ENCODE measurements at places on chromosomes 1 and 21. TPM values are rescaled to one million over a fixed set of nuclear protein-coding genes. Genes with fewer than 3 reads are reported as not detected.

DNA sequence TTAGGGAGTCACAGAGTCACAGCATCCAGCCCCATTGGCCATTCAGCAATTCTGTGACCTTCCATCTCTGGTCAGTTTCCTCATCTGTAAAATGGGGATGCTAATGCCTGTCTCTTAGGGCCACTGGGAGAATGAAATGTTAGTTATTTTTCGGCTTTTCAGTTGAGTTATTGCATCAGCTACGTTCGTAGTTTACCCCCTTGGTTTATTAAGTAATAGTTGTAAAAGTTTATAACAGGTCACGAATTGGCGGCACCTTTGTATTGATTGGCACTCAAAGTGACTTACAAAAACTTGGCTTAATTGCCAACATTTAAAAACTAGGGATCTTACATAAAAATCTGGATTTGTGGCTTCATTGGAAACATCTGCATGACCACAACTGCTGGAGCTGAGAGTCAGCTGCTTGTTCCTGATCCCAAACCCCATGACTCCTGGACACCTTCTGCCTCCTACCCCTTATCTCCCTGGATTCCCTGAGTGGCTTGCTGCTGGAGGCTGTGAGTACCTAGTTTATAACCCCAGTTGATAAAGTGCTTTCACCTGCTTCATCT is 23.0 kb upstream of the SLC1A7 start:
- ATAC-seq, result no peak

Gene CEP85
- total RNA-seq, result 8.7 TPM

Gene NR0B2
- not detected for total RNA-seq

Gene BTG2
- 22.6 TPM for total RNA-seq

- ATAC-seq, result no peak
Measured at GRCh38 chr1:188089461-188089860, 1260.7 kb downstream of the PLA2G4A start.

DNA sequence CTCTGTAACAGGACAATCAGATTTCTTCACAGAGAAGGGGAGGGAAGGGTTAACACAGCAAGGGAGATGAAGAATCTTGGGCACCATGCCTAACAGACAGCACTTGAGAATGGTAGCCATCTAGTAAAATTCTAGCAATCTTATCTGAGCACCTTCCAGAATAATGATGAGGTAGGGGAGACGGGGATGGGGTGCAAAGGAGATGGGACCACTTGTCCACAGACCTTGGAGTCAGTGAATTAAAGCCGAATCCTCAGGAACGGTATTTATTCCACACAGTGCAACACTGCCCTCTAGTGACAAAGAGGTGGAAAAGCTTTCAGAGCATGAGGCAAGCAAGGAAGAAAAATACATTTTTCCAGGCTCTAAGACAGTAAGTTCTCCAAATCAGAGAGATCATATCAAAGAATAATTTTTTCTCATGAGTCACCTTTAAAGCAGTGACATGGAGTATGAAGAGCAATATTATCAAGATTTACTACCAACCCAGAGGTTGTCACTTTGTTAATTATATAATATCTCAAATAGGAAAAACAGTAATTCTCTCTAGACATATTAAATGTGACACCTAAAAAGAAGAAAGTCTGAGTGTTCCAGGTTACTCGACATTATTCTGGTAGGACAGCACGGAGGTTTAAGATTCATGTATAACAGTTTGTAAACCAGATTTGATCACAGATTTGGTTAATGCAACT is 43.3 kb upstream of the LPAR3 start:
- ATAC-seq, result peak; percentile 86

DNA sequence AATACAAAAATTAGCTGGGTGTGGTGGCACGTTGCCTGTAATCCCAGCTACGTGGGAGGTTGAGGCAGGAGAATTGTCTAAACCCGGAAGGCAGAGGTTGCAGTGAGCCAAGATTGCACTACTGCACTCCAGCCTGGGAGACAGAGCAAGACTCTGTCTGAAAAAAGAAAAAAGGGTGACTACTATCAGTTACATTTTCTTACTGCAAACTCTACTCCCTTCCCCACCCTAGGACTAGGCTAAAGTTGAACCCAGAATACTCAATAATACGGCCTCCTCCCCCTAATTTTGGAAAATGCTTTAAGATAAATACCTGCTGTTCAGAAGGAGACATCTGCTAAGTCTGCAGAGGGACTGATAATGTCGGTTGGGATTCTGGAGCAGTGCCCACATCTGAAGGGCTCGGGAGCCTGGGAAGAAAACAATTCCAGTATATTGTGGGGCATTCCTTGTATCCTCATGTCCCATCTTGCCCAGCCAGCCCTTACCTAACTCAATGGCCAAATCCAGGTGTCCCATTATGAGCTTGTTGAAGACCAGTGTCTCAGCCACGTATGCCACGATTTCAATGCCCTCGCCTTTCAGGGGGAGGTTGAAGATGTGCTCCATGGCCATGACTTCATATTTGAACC is 89.7 kb downstream of the ADCY10 start:
- no peak for ATAC-seq

Gene NT5C1A
- total RNA-seq, result not detected

DNA sequence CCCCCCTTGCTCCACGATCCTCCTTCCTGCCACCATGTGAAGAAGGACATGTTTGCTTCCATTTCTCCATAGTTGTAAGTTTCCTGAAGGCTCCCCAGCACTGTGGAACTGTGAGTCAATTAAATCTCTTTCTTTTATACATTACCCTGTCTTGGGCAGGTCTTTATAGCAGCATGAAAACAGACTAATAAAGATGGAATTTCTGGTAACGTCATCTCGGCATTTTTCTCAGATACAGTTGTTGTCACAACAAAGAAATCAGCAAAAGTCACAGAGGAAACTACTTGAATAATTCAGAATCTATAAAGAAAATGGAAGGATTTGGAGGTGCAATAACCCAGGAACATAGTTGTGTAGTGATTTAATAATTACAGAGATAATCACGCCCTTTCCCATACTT is 4.4 kb downstream of the APCS start:
- no peak for ATAC-seq

Gene NBL1
- total RNA-seq, result 93.5 TPM

GRCh38 chr1:3899754-3900149 is 320 bp downstream of the C1orf174 start:
- peak; percentile 0 for ATAC-seq

GRCh38 chr1:165350840-165351239 is 5.7 kb downstream of the LMX1A start:
- no peak for ATAC-seq

DNA sequence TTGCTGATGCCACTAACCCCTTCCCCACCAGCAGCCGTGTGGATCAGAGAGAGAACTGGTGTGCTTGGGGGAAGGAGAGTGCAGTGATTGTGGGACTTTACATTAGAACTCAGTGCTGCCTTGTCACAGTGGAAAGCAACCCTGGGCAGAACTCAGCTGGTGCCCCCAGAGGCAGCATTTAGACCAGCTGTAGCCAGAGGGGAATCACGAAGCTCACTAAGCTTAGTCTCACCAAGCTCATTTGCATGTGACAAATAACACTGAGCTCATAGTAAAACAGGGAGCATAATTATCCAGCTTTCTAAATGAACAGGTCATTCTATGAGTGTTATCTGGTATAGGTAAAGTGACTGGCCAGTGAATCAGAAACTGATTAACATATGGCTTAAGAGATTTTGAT is 9.8 kb upstream of the SMAP2 start:
- peak; percentile 32 for ATAC-seq

DNA sequence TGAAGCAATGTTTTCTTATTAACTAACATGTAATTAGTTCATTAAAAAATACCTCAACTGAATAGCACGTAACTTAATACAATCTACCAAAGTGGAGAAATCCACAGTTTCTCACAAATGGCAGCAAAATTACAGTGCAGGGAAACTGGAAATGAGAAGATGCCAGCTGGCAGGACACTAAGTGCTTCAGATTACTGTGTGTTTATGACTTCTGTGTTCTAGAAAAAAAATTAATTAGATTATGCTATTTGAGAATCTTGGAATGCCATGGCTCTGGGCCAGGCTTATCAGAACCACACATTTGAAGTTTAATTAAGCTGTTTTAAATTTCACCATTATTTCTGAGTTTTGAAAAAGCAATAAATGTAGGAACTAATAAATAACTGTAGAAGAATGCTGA is 357.6 kb downstream of the TGFB2 start:
- ATAC-seq, result no peak

DNA sequence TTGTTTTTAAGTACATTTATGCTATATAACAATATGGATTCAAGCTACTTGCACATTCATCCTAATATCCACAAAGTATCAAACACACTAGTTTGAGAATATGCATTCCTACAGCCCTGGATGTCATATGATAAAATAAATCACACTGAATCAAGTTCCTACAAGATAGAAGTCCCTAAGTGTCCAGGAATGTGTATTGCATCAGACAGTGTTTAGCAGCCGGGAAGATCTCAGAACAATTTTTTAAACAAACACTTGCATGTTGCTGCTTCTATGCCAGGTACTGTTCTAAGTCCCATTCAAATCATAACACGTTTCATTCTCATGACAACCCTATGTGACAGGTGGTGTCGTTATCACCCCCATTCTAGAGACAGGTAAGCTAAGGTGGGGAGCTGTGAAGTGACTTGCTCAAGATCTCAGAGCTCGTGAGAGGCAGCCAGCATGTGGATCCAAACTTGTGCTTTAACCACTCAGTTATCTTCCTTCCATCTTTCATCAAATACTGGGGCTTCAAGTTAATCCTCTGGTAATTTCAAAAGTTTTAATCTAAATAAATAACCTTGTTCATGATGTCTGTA is 68.3 kb upstream of the KIF26B start:
- peak; percentile 22 for ATAC-seq

Gene TIPRL
- total RNA-seq, result 30.9 TPM

DNA sequence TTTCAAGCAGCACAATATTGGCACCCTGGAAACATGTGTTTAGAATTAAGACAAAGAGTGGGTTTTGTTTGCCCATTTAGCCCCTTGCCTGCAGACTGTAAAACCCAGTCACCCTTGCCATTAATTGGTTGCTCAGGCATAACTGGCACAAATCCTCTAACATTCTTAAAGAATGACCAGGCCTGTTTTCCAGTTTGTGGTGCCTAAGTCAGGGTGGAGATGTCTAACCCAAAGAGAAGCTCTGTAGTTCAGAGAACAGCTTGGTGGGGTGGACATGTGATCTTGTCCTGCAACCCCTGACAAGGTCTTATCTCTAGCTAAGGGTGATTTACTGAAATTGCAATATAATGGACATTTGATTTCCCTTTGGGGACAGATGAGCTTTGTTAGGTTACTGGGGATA is 8.8 kb upstream of the ANGPTL7 start:
- no peak for ATAC-seq

DNA sequence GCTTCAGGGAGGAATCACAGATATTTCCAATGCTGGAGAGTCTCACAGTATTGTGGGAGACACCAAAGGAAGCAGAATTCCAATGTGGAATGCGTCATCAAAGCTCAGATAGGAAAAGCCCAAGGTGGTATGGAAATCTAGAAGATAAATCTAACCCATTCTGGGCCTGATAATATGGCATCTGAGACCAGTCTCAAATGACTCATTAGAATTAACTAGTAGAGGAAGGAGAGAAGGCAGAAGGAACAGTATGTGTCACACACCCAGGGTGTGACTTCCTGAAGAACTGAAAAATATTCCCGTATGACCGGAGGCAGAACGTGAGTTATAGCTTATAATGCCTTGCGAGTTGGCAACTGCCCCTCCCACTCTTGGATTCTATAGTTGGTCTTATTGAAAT is 499.2 kb downstream of the PLPP3 start:
- ATAC-seq, result peak; percentile 93

- ATAC-seq, result peak; percentile 63
Measured at GRCh38 chr1:222820171-222820712, 5.4 kb downstream of the DISP1 start.

DNA sequence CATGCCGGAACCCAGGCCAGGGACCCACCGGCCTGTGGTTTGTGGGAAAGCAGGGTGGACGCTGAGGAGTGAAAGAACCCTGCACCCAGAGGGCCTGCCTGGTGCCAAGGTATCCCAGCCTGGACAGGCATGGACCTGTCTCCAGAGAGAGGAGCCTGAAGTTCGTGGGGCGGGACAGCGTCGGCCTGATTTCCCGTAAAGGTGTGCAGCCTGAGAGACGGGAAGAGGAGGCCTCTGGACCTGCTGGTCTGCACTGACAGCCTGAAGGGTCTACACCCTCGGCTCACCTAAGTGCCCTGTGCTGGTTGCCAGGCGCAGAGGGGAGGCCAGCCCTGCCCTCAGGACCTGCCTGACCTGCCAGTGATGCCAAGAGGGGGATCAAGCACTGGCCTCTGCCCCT is 18.5 kb downstream of the CSF1 start:
- peak; percentile 74 for ATAC-seq

DNA sequence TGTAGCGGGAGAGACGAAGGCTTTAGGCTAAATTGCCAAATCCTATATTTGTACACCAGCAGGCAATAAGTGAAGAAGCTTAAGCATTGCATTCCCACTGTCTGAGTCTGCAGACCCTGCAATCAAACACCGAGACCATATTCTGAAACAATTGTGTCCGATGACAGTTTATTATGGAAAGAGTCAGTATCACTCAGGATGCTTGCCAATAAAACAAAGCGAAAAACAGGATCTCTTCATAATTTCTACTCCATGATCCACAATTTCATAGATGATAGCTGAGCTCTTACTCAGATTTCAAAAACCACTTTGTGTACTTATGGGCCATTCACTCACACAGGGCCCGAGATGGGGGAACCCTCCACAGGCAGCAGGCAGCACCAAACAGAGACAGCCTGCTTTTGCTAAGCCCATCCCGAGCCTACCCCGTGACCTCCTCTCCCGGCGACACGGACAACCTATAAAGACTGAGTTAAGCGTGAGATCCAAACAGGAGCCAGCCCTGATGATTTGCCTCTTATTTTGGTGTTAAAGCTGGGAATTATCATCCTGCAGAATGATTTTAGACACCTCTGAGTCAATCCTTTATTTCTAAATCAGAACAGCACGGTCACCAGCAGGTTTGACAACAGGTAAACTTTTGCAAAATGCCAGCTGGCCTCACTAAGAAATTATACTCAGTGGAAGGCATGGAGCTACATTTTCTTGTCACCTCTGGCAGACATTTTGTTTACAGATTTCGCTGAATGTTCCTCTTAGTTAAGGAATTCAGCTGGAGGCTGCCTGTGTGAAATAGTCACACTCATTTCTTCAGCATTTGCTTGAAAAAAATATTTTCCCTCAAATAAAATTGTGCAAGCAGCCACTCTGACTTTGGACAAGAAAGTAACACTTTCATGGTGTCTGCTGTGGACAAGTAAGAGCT is 212.4 kb downstream of the GPATCH2 start:
- no peak for ATAC-seq

DNA sequence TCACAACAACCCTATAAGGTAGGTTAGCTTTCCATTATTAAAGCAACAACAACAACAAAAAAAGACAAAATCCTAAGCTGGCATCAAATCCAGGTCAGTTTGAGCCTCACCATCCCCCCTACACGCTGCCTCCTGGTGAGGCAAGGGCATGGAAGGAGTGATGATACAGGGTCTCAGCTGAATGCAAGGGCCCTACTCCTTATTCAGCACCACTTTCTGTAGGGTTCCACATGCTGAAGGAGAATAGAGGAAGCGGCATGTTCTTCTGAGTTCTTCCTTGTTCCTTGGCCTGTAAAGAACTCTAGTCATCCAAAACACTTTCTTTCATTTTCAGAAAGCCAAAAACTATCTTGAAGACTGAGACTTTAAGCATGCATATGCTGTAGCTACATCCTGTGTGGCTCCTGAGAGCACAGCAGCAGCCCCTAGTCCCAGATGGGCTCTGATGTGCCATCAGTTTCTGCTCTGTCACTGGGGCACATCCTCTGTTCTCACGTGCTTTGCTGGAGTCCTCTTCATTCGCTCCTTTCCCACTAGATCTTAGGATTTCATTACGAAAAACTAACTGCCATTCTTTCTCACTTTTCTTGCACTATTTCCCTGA is 6.2 kb downstream of the ILDR2 start:
- no peak for ATAC-seq
